Kasumi-1 (cell line): ENCODE measurements at places on chromosomes 5 and 9.

- no peak for DNase-seq
These were observed 42.8 kb upstream of the PARP8 start for GRCh38 chr5:50623666-50624065.

DNA sequence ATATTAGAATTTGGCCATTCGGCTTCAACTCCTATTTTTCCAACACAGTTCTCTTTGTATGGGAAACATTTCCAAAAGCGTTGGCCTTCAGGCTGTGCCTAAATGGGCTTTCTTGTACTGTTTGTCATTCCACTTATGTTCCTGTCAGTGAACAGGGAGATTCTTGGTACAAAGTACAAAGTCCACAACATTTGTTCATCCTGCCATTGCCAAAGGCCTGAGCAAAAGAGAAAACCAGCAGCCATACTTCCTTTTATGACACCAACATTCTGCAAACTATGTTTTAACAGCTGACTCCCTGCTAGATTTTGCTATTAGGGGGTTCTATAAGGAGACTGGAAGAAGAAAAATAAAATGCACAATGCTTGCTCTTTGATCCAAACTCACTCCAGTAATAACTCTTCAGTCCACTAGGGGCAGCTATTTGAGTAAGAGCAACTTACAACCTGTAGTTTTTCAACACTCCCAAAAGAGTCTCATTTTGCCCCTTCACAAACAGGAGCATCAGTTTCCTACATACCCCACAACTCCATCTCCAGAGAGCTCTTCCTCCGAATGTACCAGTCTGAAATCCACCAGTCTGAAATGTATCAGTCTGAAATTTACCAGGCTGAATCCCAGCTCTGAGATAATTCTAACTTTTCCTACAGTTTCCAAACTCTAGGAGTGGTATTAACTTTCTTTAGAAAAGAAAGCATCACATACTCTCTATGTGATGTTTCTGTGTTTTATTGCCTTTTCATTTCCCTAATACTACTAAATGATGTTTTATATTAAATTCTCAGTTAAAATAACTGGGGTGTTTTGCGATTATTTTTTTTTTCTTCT is 693.8 kb downstream of the DNAH5 start:
- DNase-seq = peak; percentile 72

DNA sequence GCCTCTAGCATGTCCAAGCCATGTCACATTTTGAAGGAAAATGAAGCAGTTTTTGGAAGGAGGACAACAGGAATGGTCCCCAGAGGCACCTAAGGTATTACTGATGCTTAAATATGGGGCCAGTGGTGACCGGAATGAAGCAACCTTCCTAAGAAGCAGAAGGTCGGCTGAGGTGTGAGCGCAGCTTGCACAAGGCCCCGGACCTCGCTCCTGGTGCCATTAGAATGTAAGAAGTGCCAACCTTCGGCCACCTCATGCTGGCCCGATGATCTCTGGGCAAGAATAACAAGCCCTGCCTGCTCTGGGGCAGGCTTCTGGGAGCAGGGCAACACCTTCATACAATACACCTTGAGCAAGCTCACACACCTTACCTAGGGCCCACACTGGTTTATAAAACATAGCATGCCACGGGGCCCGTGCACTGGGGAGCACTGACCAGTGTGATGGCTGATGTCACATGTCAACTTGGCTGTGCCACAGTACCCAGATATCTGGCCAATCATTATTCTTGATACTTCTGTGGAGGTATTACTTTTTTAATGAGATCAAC is 21.9 kb downstream of the SEMA4D start:
- no peak for DNase-seq

GRCh38 chr5:19987612-19988361 is at the start of gene CDH18:
TSS of gene CDH18 (minus strand) at chr5:19988200. CDS start at chr5:19838986, 149,214 bp downstream.
- DNase-seq = no peak

GRCh38 chr9:22855980-22856379 is 409.4 kb downstream of the DMRTA1 start:
- DNase-seq = no peak

- no peak for DNase-seq
These were observed 16.4 kb downstream of the NNT start for GRCh38 chr5:43619380-43619779.

- no peak for DNase-seq
These were observed 314.7 kb upstream of the CDH6 start for GRCh38 chr5:30878746-30879145.

DNA sequence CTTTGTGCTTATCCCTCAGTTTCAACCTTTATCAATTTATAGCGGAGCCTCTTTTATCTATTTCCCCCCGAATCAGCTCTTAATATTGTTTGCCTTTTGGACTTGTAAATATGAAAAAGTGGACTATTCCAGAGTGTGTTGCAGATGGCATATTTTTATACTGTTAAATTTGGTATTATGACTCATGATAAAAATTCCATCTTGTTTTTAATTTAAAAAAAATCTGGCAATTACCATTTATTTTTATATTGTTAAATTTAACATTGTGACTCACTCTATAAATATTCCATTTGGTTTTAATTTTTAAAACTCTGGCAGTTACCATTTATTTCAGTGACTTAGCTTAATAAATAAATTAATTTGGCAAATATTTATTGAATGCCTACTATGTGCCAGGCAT is 37.5 kb downstream of the RBM27 start:
- DNase-seq = no peak

DNA sequence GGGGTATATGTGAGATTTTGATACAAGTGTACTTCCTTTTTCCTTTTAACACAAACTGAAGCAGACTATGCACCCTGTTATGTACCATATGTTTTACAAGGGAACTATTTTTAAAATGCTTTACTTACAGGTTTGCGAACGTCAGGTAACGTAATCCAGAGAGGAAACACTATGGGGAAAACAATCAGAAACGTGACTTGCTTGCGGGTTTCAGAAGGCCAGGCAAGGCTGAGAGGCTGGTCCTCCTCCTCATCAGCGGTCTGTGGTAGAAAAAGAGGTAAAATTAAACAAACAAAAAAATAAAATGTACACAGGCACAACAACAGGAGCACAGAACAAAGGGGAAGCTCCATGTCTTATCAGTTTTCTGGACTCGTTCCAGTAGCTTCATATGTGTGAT is 141.2 kb downstream of the ACER2 start:
- no peak for DNase-seq
